ENCODE measurements at places on chromosomes 12 and 14. TPM values are rescaled to one million over a fixed set of nuclear protein-coding genes. Genes with fewer than 3 reads are reported as not detected.

LIN52 gene
- total RNA-seq: 14.3 TPM

SPTSSA gene
- total RNA-seq: 15.9 TPM

KTN1 gene
- total RNA-seq: 100 TPM

ETFBKMT gene
- total RNA-seq: 3.4 TPM

ASIC1 gene
- 16.2 TPM for total RNA-seq

SELPLG gene
- 2.0 TPM for total RNA-seq

PZP gene
- total RNA-seq: not detected

IFI27 gene
- total RNA-seq: 12.2 TPM

KRT5 gene
- 0.62 TPM for total RNA-seq

KLHL33 gene
- 0.31 TPM for total RNA-seq

DIO2 gene
- 31.0 TPM for total RNA-seq

METAP2 gene
- total RNA-seq: 58.8 TPM

NACA gene
- total RNA-seq: 1,394 TPM

VASH1 gene
- 90.8 TPM for total RNA-seq

GPX2 gene
- not detected for total RNA-seq

LGR5 gene
- total RNA-seq: not detected

POU6F1 gene
- 14.5 TPM for total RNA-seq

GRIP1 gene
- 104 TPM for total RNA-seq

PTPN21 gene
- 9.0 TPM for total RNA-seq

GUCY2C gene
- total RNA-seq: under 0.01 TPM

E2F7 gene
- total RNA-seq: 1.4 TPM

TBX5 gene
- not detected for total RNA-seq

SLC6A13 gene
- total RNA-seq: 10.0 TPM

PLEKHD1 gene
- 0.16 TPM for total RNA-seq

PTHLH gene
- total RNA-seq: not detected

SERPINA6 gene
- not detected for total RNA-seq

NUP37 gene
- total RNA-seq: 8.0 TPM

DHRS4L2 gene
- total RNA-seq: 1.9 TPM

ESR2 gene
- total RNA-seq: 1.4 TPM

KRT8 gene
- not detected for total RNA-seq

PTPRQ gene
- 1.9 TPM for total RNA-seq

SYCP3 gene
- total RNA-seq: 0.47 TPM

SDR39U1 gene
- total RNA-seq: 17.0 TPM

SYT1 gene
- total RNA-seq: 166 TPM

OTX2 gene
- total RNA-seq: not detected

KRT2 gene
- not detected for total RNA-seq

AQP5 gene
- total RNA-seq: 0.62 TPM

CNTN1 gene
- 385 TPM for total RNA-seq

DPF3 gene
- 5.3 TPM for total RNA-seq

RPGRIP1 gene
- total RNA-seq: 0.16 TPM

LRP1 gene
- total RNA-seq: 65.4 TPM

LRP1-AS gene
- not detected for total RNA-seq

SERPINA5 gene
- total RNA-seq: 0.16 TPM

SOX5 gene
- total RNA-seq: 209 TPM
